NCI-H1436 (cell line): ENCODE measurements at places on chromosomes 16 and 17.
A peak's percentile ranks its signal among the peaks of the same experiment; 100 is the strongest.

GRCh38 chr16:86848821-86849220 lies 270.5 kb downstream of the FOXL1 start:
- no peak for DNase-seq

DNA sequence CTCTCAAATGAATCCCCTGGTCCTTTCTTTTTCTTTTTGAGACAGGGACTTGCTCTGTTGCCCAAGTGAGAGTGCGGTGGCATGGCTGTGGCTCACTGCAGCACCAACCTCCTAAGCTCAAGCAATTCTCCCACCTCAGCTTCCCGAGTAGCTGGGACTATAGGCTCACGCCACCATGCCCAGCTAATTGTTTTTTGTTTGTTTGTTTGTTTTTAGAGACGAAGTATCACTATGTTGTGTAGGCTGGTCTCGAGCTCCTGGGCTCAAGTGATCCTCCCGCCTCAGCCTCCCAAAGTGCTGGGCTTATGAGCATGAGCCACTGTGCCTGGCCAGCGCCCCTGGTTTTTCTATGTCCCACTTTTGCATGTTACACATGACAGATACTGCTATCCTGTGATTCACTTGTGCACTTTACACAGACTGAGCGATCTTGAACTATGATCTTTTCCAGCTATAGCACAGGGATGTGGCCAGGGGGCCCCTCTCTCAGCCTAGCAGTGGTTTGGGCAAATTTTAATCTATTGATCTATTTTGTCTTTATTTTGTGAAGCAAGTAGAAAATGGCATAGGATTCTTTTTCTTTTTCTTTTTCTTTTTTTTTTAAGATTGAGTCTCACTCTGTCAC lies 31.3 kb upstream of the MLKL start:
- DNase-seq, result no peak

GRCh38 chr17:78176548-78177025 lies 8.2 kb downstream of the SYNGR2 start:
- peak; percentile 28 for DNase-seq

DNA sequence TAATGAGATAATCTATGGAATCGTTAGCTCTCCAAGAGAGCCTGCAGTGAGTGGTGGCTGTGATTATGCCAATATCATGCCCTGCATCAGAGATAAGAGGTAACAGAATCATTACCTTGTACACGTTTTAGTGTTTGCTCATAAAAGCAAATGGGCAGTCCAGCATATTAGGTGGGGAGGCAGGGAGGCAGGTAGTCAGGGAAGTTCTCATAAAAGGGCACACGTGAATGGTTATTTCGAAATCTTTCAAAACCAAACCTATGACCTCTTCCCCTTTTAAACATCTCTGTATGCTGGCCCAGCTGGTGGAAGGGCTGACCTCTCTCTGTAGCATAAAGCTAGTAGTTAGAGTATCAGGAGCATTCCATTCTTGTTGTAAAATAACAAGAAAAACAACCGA lies 51.7 kb downstream of the VAT1L start:
- no peak for DNase-seq

DNA sequence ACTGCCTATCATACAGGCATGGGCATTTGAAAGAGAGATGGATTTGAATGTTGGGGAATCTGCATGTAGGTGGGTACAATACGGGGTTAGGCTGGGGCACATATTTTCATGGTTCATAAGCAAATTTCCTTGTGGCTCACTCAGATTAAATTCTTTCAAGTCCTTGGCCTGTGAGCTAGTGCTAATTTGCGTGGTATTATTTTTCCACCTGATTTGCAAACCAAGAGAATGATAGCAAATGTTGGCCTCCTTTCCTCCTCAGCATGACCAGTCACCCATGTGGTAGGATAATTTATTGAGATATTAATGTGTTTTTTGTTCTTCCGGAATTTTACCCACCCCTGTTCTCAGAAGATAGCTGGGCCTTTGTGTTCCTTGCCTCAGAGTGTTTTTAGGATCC lies 22.9 kb downstream of the FAM20A start:
- DNase-seq, result no peak

GRCh38 chr16:68991075-68991474 lies 114.4 kb upstream of the HAS3 start:
- no peak for DNase-seq

DNA sequence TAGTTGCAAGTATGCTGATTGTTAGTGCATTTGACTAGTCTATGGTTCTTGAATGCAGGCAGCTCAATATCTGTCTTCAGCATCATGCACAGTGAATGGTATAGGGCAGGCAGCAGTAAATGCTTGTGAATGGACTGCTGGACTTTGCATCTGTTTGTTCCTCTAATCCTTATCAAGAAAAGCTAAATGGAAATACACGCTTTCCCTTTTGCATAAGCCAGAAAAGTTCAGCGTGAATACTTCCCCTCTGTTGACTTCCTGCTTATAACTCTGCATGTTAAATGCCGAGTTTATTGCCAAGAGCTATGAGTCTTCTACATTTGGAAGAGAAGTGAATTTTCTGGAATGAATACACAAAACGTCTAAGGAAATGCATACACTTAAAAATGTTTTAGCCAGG lies 127.9 kb upstream of the CPHXL start:
- DNase-seq, result no peak

GRCh38 chr16:75495076-75495674 lies at the start of gene CHST6:
Gene CHST6, minus strand, starts transcription at chr16:75495441. Its CDS starts 15,613 bp downstream, at chr16:75479828.
- no peak for DNase-seq

- DNase-seq, result no peak
These were observed 12.0 kb downstream of the HIGD1B start for GRCh38 chr17:44859701-44860100.

GRCh38 chr17:27760069-27760885 lies 40.1 kb downstream of the NOS2 start:
- DNase-seq, result peak; percentile 36

DNA sequence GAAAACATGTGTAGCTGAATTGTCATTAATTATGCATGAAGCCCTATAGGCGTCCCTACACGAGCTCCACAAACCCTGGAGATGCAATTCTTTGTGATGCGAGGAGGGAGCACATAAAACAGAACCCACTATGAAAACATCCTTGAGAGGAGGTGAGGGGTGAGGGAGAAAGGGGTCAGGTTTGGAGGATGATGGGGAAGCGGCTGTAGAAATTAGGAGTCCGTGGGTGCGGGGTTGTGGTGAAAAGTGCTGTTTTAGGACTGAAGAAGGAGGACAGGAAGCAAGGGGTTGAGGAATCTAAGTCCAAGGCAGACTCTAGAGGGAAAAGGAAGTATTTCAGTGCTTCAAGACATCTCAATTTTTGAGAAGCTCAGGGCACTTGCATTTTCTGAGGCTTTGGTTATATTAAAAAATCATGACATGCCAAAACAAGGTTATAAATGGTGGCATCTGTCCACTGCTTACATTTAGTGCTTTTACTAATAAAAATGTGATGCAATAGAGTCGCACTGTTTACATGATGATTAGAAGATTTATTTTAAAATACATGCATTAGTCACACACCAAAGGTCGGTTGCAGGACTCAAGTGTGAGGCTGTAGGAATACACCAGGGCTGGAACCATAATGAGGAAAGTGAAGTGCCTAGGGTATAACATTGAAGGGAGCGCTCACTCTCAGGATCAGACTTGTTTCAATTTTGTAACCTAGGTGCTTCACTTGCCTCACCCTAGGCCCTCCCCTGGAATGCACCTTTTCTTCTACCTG lies 379.5 kb downstream of the HS3ST4 start:
- DNase-seq, result no peak

GRCh38 chr16:23342083-23342640 lies 40.1 kb downstream of the SCNN1B start:
- no peak for DNase-seq
